Astrocyte of the cerebellum (primary cell): ENCODE measurements at places on chromosomes 2 and 18.

- no peak for DNase-seq
Observed at GRCh38 chr2:238685327-238685709, 162.6 kb upstream of the TWIST2 start.

DNA sequence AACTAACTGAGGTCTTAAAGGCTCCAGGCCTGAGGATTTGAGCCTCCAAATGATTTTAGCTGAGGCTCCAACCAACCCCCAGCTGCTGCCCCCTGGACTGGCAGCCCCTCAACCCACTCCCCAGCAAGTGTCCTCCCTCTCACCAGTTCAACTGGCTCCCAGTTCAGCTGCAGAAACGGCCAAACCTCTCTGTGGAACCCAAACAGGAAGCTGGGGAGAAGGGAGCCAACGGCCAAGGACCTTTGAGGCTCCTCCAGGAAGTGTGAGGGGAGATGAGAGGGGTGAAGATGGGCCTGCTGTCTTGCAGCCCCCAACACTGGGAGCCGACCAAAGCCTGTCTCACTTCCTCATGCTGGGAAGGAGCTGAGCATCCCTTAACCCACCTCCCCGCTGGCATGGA, 24.9 kb downstream of the ZFP36L2 start:
- DNase-seq = no peak

GRCh38 chr2:96153291-96153713, 8.1 kb upstream of the DUSP2 start:
- no peak for DNase-seq

DNA sequence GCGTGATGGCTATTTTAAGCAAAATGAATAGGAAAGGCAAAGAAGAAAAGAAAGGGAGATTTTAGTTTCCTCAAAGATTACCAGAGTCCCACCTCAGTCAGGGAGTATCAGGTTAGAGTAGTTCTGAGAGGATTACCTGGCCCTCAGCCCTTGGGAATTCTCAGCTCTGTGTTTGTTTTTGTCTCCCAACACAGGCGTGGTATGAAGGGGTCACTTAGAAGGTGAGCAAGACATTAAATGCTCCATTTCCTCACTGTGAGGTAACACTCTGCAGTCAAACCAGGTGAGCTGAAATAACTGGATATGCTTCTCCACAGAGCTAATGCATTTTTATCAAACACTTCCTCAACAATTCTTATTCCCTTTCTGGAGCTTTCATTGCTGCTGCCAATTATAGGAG, 232.2 kb downstream of the IKZF2 start:
- DNase-seq = no peak

- no peak for DNase-seq
Observed at GRCh38 chr18:46899274-46899948, 17.9 kb downstream of the PIAS2 start.

GRCh38 chr2:1521191-1521877, 108.1 kb downstream of the TPO start:
- DNase-seq = no peak

DNA sequence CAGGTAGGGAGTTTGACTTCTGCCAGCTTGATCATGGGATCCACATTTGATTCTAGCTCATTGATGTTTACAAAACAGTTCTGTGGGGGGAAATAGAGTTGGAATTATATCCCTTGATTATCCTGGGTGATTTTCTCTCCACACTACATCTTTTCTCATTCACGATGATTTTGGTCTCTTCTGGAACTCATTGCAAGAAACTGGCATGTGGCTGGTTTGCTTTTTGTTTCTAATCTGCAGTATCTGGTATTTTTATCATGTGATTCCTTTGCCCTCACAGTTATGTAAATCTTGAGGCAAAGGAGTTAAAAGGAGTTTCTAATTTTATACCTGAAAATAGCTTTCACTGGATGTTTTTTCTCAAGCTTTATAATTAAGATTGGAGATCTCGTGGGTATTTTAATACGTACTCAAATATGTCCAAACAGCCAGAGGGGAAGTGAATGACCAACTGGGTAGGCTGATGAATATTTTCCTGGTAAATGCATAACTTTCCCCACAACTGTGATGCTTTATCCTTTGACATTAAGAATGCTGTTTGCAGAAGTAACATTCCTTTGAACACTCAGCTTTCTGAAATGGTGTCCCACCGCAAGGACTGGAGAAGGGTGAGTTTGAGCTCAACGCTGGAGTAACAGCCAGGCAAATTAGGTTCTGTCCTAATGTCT, 502.9 kb upstream of the ZEB2 start:
- DNase-seq = no peak

- DNase-seq = peak; percentile 82
Observed at GRCh38 chr2:192151853-192152252, 42.9 kb downstream of the TMEFF2 start.

DNA sequence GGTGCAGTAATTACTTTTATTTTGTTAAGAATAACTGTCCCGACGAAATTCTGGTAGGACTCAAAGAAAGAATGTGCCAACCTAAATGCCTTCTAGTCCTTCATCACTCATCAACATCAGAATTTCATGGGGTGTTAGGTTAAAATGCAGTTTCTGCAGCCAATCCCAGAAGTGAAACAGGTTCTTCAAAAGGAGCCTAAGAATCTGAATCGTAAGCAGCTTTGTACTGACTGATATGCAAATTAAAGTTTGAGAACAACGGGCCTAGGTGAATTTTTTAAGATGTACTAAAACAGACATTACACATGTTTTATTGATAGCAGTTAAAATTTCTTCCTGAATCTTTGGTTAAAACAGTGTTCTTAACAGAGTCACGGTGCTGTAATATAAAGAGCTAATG, 140.3 kb upstream of the ZC3H15 start:
- no peak for DNase-seq

- no peak for DNase-seq
Observed at GRCh38 chr18:32831781-32832180, 59.0 kb upstream of the KLHL14 start.

DNA sequence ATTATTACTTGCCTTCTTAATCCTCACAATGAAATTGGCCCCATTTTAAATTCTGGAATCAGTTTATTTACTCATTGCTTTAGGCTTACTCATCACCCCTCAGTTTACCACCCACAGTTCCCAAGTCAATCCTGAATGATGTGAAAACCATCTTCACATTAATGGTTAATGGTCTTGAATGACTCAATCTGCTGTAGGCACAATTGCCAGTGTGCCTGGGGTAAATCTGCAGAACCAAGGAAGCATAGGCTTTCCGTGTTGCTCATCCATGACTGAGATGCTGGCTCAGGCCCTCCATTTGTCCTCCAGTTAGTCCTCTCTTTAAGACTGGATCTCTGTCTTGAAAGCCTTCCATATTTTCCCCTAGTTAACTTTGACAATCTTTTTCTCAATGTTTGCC, 164.5 kb downstream of the PMAIP1 start:
- no peak for DNase-seq

DNA sequence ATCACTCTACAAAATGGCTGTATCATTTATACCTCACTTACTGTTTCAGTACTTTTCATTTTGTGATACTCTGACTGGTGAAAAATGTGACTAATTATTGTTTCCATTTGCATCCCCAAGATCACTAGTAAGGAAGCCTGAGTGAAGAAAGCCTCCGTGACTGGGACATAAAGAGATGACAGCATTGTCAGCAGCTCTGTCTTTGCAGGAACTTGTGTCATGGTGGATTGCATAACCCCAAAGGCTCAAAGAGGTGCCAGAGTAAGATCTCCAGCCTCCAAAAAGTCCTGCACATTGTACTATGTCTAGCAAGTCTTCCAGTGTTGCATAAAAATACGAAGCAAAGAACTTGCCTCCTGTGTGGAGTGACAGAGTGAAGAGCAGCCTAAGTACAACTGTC, 187.5 kb upstream of the CRIM1 start:
- DNase-seq = no peak

- DNase-seq = no peak
Observed at GRCh38 chr2:177287814-177288213, 23.3 kb upstream of the NFE2L2 start.

DNA sequence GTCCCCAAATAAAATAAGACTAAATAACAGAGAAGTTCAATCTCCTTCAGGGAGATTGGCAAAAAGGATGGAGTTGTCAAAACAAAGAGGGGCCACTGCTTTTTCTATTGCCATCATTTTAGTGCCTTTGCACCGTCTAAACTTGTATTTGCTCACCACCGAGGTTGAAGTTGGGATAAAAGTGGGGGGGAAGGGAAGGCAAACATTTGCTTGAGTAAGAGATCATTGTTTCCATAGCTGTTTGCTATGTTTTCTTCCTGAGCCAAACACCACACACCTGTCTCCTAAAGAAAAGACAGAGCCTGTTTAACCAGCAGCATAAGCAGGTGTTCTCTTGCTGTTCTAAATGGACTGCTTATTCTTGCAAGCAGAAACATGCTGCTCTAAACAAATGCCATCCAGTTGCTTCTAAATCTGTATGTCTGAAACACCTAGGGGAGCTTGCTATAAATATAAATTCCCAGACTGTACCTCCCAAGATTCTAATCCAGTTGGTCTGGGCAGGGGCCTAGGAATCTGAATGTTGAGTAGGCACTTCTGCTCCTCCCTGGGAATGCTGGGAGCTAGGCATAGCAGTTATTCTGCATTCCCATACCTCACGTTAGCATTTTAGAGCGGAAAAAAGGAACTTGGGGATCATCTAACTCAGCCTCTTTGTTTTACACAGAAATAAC, 179.4 kb upstream of the ARL4C start:
- DNase-seq = no peak

DNA sequence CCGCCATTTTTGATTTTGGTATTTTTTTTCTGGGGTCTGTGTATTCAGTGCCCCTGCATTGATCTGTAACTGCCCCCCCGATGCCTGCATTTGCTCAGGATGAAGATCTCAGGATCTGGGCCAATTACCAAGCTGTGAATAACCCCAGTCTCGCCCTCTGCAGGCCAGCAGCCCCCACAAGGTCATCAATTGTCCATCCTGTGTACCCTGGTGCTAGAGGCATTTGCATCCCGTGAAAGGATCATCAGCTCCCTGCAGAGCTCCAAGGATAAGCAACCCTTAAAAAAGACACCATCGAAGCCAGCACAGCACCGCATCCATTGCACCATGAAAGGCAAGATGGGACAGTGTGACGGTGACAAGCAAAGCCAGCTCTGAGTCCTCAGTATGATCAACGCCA, 154.1 kb upstream of the KLHL29 start:
- DNase-seq = no peak

GRCh38 chr2:220226076-220226475, 598.6 kb downstream of the SLC4A3 start:
- no peak for DNase-seq

DNA sequence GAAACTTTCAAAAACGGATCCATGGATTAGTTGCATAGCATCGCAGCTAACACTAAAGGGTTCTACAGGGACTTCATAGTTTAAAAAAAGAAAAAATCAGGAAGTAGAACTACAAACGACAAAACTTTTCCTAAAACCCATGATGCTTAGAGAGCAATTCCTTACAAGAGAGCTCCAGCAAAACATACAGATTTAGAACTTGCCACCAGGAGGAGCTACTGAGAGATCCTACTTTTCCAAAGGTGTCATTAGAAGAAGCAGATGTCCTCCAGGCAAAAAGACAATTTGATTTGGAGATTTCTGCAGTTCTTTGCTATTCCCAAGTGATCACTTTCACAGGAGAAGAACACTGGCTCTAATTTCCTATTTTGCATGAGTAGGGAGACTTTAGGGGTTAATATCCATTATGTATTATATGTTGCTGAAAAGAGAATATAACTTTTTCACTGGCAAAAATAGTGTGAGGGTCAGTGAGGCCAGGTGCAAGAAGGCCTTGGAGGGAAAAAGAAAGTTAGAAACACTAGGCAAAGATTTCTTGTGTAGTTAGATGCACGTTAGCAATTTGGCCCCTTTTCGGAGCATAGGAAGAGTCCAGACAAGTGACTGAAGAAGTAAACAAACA, 436.2 kb downstream of the SUCLG1 start:
- DNase-seq = peak; percentile 42

GRCh38 chr2:10355471-10356438, 53.1 kb downstream of the HPCAL1 start:
- no peak for DNase-seq

DNA sequence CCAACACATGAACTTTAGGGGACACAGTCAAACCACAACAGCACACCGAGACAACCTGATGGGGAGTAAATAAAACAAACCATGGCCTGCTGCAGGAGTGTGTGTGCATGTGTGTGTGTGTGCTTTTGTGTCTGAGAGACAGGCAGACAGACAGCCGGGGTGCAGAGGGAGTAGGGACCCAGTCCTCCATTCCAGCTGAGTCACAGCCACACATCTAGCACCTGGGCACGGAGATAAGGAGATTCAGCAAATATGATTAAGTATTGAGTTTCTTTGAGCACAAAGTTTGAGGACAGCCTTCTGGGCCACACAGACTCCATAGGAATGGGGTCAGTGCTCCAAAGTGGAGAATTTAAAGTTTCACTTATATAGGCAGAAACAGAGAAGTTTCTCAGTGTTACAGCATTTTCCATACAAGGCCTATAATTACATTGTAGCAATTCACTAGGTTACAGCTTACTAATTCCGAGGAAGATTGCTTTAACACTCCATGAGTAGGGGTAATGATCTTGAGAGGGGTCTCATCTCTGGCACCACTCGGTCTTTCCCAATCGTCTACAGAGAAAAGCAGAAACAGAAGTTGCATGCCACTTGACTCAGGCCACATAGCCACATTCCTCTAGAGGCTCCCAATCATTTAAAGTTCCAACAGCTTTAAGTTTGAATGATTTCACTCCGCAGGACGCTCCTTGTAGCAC, 30.8 kb upstream of the PRLH start:
- no peak for DNase-seq

DNA sequence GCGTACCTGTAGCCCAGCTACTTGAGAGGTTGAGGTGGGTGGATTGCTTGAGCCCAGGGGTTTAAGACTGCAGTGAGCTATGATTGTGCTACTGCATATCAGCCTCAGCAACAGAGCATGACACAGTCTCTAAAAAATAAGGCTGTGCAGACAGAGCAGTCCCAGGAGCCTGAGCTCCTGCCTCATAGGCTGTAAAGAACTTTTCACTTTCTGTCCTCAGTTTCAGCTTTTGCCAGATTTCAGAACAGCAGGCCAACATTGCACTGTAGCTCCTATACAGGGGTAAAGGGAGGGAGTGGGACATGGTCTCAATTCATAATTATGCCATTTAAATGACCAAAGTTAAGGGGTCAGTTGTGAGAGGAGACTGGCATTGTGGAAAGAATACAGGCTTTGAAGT, 150.6 kb downstream of the GALNT1 start:
- DNase-seq = no peak

GRCh38 chr18:29307231-29307630, 1130.3 kb upstream of the CDH2 start:
- DNase-seq = no peak

DNA sequence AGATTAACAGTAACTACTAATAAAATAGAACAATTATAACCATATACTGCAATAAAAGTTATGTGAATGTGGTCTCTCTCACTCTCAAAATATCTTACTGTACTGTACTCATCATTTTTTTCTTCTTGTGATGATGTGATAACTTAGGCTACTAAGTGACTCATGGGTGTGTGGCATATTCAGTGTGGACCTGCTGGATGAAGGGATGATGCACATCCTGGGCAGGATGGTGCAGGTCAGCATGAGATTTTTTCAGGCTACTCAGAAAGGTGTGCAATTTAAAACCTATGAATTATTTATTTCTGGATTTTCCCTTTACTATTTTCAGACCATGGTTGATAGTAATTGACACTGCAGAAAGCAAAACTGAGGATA, 90.7 kb downstream of the NCKAP5 start:
- no peak for DNase-seq

- DNase-seq = no peak
Observed at GRCh38 chr2:46537624-46538295, 58.4 kb downstream of the TMEM247 start.
